ENCODE measurements at places on chromosomes 5 and 9.

GRCh38 chr5:115641948-115642347 is 16.1 kb upstream of the TMED7 start:
- DNase-seq, result no peak

DNA sequence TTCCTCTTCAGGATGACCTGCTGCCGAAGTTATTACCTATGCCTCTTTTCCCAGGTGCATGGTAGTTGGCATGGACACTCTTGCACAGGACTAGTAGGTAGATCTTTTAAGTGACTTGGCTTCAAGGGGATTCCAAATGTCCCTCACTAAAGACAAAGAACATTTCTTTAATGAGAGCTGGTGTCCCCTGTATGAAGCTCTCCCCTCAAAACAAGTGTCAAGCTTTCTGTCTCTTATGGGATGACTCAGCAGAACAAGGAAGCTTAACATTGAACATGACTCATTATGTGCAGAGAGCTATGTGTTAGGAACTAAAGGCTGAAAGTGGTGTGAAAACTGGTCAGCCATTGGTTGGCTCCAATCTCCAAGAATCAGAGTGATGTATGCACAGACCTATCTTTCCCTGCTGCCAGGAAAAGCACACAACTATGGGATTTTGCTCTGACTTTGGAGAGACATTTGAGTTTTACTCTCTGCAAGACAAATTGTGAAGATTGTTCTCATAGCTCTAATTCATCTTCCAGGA is 120.5 kb downstream of the PRDM6 start:
- no peak for DNase-seq

DNA sequence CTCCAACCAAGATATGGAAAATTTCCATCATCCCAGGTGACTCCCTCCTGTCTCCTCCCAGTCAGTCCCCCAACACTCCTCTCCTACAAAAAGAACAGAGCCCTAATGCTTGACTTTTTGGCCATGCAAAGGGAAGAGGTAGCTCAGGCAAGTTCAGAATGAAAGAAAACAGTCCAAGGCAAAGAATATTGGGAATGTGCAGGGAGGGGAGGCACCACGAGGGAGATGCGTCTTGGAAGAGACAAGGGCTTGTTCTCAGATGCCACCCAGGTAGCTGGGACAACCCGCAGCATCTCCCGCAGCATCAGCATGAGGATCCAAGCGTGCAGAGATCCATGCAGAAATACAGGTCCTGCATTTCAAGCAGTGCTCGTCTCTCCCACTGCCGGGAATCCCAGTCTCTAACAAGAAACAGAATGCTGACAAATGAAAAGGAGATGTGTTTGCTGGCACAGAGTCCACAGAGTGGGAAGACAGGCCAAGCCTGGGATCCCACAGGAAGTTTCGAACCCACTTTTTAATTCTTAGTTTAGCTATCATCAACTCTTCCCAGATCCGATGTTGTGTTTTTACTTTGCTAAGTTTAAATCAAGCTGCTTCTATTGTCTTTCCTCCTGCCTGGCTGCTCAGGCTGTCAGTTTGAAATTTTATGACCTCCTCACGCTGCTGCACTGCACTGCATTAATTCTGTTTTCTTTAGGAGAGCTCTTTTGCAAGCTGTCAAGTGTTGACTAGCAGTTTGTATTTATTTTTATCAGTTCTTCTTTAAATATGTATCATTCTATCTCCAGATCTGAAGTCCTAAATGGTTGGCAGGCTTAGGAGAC is 86.8 kb upstream of the OSMR start:
- DNase-seq, result no peak

GRCh38 chr5:139306197-139306596 is 12.7 kb downstream of the MATR3 start:
- DNase-seq, result no peak

DNA sequence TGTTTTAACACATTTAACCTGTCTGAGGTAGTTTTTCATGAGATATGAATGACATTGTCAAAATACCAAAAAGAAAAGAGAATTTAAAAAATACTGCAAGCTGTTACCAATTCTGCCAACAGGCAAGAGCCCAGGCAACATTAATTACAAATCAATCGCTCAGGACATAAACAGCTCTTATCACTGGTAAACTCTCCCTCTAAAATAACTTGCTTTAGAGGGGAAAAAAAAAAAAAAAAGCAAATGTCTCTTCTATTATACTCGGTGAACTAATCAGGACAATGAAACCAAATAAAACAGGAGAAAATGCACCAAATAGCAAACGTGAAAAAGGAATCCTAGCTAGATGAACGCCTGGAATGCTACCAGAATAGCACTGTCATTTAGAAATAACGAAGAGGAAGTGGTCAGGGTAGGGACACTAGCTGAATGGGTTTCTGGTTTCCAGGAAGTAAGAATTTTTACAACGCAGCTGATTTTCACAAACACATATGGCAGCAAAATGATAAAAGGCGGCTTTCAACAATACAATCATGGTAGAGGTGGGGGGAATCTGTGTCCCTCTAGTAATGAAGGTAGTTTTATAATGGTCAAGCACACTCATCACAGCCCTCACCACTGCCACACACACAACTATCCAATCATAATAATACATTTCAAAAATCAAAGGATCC is 94.9 kb downstream of the DENND1A start:
- no peak for DNase-seq

DNA sequence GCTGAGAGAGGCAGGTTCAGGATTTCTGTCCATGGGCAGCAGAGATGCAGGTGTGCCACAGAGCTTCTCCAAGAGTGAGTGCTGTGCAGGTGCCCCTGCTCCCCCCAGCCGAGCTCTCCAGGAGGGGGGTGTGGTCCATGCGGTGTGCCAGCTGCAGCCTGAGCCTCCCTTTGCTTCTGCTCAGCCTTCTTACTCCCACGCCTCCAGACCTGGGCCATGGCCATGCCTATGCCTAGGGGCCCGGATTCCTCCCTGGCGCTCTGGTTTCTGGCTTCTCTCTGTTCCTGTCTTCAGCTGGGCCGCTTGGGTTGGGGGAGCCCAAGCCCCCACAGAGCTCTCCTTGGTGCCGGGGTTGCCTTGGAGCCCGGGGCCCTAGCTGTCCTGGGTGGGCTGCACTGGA is 133.3 kb downstream of the CACNA1B start:
- DNase-seq, result no peak

Measured in HEK293T (cell line).